ENCODE measurements at places on chromosomes 2 and 18.

- DNase-seq, result no peak
Measured at GRCh38 chr2:54845094-54845493, 121.6 kb downstream of the EML6 start.

DNA sequence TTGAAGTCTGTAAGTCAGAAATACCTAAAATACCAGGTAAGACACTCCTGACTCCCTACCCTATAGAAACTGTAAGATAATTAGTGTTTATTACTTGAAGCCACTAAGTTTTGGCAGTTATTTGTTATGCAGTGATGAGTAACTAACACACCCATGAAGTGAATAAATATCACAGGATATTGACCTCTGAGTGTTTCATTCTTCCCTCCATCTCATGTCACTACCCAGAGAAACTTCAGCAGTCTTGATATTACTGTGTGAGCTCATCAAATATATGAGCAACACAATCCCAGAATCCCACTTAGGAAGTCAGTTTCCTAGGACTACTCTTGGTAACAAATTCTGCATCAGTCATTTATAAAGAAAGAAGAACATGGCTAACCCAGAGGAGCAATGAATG lies 529.7 kb downstream of the FBXO15 start:
- DNase-seq, result no peak

DNA sequence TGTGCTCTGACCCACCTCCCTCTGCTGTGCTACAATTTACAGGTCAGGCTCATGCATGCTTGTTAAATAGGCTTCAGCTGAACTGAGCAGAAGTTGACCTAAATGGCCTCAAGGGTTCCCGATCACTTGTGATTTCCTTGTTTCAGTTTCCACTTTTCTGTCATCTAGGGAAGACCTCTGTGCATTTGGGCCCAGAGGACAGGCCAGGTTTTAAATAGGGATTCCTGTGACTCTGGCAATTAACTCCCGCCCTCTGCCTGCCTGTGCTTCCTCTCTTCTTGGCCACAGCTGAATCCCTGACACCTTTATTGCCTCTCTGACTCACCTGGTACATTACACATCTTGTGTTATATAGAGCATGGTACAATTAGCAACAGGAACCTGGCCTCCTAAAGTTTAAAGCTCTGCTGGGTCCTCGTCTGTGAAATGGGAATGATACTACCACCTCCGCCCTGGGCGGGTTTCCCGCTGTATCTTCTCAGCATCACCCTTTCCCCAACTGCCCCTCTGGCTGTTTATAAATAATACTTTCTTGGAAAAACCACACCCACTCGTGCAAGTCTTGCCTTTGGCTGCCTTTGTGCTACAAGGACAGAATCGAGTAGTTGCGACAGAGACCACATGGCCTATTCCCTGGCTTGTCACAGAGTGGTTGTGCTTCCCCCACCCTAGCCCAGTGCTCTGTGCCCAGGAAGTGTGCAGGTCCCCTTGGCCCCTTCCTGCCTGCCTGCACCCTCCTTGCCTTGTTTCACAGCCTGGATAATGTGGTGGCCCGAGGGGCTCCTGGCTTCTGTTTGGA lies 7.9 kb downstream of the CABLES1 start:
- no peak for DNase-seq

- DNase-seq, result no peak
Measured at GRCh38 chr2:136022396-136023146, 37.1 kb upstream of the DARS1 start.

DNA sequence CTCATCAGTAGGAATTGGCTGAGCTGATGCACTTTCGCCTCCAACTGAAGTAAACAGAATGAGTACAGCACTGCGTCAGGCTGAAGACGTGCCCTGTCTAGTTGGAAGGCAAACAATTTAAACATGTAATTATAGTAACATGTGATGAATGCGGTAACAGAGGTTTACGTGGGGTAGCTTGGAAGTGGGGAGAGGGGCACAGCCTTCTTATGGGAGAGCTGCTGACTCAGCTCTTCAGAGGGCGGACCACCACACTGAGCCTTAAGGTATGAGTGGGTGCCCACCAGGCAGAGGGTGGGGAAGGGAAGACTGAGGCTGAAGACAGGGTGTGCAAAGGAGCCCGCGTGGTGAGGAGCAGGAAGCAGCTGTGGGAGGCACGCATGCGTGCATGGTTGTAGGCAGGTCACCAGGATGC lies 6.2 kb upstream of the EHD3 start:
- no peak for DNase-seq

DNA sequence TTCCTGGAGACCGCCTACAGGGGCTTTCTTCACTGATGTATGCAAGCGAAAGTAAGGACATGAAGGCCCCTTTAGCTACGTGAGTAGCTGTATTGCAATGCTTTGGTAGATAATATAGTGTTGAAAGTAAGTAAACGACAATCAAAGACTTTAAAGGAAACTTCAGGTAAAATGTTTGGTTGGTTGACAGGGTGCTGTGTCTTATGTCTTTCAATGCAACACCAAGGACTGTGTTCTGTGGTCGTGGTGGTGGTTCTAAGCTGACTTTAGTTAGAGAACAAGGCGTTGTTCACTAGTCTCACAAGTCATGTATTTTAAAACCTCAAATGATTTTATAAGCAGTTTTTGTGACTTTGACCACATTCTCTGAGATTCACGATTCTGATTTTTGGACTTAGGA lies 58.0 kb upstream of the CABYR start:
- DNase-seq, result no peak

DNA sequence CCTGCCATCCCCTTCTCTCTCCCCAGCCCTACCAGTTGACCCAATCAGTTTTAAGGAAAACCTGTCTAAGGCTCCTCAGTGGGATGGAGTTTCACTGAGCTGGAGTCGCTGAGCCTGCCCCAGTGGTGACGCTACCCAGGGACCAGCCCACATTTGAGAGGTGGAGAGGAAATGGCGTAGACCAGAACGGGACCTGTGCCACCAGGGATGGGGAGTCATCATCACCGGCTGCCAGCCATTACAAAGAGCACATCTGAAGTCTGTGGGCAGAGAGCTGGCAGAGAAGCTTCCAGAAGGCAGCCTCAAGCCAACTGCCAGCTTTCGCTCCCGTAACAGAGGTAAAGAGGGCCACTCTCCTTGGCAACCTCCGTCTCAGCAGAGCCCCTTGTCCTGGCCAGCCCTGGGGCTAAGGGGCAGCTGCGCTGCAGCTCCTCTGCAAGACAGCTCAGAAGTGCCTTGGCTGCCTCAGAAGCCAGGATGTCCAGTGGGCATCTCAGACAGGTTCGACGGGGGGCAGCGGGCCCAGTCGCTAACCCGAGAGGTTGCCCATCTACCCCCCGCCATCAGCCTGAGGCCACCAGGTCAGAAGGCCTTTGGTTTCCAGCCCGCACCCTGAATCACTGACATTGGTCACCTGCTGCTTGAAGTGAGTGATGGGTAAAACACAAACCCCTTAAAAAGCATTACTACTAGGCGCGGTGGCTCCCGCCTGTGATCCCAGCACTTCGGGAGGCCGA lies 15.4 kb downstream of the SDC1 start:
- DNase-seq, result no peak

GRCh38 chr2:2188344-2188920 lies 142.6 kb downstream of the MYT1L start:
- DNase-seq, result peak; percentile 47

DNA sequence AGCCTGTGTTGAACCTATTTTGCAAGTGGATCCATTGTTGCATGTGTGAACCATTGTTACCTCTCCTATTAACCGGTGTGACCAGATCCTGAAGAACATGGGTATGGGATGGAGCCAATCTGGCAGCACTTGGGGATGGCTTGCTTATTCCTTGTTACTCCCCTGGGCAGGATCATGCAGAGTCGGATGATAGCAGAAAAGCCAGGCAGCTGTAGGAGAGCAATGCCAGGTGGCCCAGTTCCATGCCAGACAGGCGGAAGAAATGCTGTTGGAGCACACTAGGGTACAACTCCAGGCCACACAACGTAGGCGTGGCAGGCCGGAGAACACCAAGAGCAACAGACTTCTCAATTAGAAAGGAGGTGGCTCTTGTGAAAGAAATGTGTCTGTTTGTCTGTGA lies 16.3 kb upstream of the MYO1B start:
- DNase-seq, result no peak

DNA sequence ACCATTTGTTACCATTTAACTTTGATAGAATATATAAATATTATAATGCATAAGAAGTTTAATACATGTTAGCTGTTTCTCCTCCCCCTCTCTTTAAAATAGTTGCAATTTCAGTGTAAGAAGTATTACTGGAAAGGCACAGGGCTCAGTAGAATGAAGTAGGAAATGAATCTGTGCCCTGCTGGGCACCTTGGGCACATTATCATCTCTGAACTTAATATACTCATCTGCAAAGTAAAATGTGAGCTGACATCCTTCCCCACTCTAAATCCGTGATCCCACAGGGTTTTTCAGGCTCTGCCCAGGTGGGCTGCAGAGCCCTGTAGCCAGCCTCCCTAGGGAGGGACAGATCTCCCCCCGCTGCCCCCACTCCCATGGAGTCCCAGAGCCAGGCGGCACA lies 56.8 kb downstream of the DPP4 start:
- DNase-seq, result no peak

DNA sequence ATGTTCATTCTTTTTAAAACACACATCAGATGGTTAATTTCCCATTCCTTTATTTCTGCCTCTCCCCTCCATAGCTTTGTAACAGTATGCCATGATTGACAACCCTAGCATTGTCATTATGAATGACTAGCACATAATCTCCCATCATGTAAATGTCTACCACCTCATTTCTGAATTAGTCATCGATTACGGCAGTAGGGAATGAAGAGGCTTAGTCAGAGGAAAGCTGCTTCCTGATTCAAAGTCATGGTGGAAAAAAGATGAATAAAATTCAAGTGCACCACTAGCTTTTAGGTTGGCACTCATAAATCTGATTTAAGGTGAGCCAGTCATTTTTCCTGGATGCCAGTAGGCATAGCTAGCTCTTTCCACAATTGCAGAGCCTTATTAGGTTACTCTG lies 19.1 kb upstream of the ACMSD start:
- DNase-seq, result no peak

DNA sequence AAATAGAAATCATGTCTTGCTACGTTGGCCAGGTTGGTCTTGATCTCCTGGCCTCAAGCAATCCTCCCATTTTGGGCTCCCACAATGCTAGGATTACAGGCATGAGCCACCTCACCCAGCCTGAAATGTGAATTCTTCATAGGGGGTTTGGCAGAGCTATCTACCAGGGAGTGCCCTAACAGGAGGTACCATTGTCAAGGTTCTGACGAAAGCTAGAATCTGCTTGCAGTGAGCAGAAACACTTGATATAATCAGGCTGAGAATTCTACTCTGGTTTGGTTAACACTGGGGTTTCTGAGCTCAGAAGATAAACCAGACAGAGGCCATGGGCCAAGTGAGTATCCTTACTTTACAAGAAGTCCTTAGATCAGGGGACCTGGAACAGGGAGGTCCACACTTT lies 7.2 kb upstream of the LAMA3 start:
- DNase-seq, result no peak

- no peak for DNase-seq
Measured at GRCh38 chr2:1282552-1282951, 130.7 kb upstream of the TPO start.

- no peak for DNase-seq
Measured at GRCh38 chr2:121858369-121858768, 102.9 kb downstream of the TSN start.

DNA sequence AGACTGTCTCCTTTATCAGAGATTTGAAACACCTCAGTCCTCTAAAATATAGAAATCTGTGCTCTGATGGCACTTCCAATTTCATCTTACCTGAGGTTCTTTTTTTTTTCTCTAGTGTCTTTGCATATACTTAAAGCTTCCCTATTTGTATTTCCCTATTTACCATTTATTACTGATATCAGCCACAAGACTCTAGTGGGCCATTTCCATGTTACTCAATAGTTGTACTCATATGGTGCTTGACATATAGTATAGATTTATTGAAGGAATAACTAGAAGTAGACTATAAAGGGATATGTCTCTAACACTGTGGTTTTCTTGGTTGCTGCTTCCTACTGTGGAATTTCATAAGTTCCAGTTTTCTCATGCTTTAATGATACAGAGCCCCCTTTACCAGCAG lies 3.0 kb downstream of the RBM45 start:
- no peak for DNase-seq

GRCh38 chr2:108583903-108584520 lies 49.7 kb downstream of the LIMS1 start:
- no peak for DNase-seq

DNA sequence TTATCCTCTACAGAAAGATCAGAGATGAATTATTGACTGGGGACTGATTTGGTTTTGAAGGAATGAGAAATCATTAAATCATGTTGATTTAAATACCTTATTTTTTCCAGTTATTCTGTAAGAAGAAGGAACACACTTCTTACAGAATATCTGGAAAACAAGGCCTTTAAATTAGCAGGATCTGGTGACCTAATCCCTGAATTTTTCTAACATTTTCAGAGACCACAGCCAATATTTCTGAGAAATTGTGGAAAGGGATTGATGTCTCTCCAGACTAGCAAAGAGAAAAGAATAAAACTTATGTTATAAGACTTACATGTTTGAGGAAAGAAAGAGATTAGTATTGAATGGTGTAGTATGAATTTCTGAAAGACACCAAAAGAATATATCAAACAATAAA lies 104.0 kb downstream of the KCNE4 start:
- no peak for DNase-seq

- DNase-seq, result no peak
Measured at GRCh38 chr2:128775914-128776285, 457.2 kb upstream of the HS6ST1 start.

DNA sequence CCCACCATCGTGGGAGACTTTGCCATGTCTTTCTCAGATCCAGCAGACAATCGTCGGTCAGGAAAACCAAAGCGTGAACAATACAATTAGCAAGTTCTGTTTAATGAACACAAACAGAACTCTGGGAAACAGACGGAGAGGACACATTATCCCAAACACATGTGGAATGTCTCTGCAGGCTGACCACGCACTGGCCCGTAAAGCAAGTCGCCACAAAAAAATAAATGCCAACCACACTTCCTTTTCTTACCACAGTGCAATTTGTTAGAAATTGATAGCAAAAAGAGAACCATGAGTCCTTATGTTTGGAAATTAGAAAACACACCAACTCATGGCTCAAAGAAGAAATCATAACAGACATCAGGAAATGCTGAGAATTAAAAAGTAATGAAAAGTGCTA lies 210.9 kb downstream of the TWIST2 start:
- no peak for DNase-seq

- DNase-seq, result no peak
Measured at GRCh38 chr2:221555494-221555846, 16.6 kb downstream of the EPHA4 start.

- no peak for DNase-seq
Measured at GRCh38 chr2:43159797-43160196, 66.6 kb downstream of the ZFP36L2 start.
